ENCODE measurements at places on chromosomes 6 and 20.

DNA sequence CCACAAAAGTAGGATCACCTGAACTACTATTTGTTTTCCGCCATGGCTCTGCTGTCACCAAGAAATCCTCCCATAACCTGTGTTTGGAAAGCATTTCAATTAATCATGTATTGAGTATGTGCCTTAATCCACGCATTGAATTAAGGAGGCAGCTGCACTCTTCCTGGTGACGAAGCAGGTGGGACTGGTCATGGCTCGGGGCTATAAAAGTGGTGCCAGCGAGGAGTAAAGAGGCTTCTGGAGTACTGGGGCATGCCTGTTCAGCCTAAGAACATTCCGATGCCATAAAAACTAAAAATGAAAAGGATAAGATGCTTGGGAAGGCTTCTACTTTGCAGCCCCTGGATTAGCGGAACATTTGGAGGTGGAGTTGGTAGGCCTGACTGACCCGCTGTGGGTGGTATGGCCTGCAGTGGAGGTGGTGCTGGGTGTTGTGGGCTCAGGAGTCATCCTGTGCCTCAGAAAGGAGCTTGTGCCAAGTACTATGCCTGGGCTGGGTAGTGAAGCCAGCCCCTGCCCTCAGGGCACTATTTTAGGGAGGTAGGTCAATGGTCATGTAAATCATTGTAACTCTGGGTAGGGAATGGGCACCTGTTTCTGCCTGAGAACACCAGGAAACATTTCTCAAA is 110.5 kb downstream of the B3GAT2 start:
- peak; percentile 30 for DNase-seq

- DNase-seq: no peak
Measured at GRCh38 chr6:20936949-20937348, 402.7 kb downstream of the CDKAL1 start.

GRCh38 chr6:26411751-26412150 is 9.7 kb downstream of the BTN3A1 start:
- DNase-seq: no peak

DNA sequence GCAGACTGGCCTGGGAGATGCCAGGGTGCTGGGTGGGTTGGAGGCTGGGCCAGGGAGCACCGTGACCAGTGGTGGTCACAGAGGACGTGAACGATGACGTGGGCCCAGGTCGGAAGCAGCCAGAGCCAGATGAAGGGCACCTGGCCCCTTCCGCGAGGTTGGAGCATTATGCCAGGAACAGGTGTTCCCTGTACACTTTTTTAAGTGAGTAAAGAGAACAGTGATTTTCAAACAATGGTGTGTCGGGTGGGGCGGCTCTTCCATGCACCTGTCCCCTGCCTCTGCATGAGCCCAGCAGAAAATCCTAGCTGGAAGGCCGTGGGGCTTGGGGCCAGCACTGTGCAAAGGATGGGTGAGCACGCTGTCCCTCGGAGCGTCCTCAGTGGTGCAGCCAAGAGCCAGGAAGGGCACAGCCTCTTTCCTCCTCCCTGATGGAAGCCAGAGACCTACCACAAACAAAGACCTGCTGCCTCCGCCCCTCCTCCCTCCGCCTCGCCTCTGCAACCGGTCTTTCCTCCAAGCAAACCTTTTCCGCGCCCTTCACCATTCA is 350.5 kb downstream of the ZFAND3 start:
- no peak for DNase-seq

DNA sequence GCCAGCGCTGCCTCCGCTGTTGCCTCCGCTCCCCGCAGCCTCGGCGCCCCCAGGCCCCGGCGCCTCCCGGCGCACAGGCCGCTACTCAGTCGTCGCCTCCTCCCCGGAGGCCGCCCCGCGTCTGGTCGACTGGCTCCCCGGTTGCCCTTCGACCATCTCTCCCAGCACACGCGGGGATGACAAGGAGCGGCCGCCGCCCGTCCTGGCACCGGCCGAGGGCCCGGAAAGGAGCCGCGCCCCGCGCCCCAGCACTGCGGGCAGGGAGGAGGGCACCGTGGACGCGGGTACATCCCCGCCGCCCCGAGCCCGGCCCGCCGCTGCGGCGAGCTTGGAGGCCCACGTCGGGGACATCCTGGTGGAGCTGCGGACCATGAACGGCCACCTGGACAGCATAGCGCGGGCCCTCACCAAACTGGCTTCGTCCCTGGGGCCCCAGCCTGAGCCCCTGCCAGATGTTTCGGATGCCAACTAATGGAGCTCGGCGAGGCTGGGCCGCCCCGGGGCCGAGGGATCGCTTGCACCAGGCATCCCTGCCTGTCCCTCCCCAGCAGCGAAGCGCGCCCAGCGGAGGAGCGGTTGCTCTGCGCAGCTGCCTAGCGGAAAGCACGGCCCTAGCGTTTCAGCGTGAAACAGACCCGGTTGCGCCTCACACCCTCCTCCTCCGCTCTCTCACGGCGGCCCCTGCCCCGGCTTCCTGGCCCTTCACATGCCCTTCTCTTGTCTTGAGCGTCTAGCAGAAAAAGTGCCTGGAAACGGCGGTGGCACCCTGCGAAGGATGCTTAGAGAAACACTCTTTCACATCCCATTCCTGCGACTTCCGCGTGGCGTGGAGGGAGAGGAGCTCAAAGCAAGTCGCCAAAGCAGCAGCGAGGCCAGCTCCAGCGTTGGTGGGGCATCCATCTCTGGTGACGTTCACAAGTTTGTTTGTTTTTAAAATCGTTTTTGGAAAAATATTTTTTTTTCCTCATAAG is 285.8 kb upstream of the SUPT3H start:
- DNase-seq: no peak

DNA sequence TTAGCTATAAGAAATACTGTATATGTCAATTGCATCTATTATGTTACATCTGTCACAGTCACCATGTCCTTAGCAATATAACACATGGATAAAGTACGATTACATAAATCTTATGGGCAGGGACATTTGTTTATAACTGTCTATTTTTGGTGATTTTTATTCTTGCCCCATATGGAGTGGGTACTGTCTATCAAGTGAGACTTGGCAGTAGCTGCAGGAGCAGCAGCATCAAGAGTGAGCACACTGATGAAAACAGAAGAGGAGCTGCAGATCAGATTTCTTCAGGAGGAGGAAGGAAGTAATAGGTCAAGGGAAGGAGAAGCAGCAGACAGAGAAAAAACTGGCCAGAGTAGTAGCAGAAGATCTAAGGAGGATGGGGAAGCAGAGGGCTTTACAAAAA is 516.7 kb downstream of the C6orf118 start:
- no peak for DNase-seq

- DNase-seq: peak; percentile 24
Measured at GRCh38 chr20:5557123-5557522, 193.1 kb upstream of the SHLD1 start.

DNA sequence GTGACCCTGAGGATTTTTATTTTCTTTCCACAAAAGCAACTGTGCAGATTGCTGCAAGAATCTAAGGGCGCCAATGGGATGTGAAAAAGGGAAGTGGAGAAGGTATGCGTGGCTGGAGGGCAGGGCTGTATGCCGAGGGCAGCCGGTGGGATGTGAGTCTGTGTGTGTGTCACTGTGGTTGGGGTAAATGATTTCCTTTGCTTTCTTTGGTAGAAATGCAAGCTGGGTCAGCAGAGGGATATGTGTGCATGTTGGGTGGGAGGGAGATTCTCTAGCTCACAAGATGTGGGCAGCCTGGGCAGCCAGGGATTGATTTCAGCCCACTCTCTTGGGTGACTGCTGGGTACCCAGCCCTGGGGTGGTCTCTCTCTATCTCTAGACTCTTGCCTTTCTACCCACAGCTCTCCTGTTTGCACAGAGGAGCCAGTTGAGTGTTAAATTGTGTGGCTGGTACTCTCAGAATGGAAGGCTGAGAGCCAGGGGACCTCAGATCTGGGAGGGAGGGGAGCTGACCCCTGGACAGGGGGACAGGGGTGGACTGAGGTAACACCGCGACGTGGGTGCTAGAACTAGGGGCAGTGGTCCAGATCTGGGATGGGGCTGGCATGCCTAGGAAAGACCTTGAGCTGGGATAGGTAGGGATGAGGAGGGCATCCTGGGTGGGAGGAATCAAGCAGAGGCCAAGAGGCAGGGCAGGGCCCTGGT is 136.8 kb upstream of the RNF24 start:
- no peak for DNase-seq

DNA sequence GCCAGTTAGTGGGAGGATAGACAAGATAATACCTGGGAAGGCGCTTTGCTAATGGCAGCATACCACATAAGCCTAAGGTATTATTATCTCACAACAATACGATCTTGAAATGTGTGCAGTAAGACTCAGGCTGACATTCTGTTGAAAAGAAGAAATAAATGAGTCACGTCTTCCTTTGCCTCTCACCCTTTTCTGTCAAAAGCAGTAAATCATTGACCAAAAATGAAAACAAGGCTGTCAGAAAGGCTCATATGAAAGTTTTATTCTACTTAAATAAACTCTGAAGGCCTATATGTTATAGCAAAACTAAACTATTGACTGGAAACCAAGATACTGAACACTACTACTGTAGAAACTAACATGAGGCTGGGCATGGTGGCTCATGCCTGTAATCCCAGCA is 43.1 kb upstream of the IL20RA start:
- no peak for DNase-seq

- DNase-seq: no peak
Measured at GRCh38 chr6:30684386-30685156, 1.9 kb downstream of the PPP1R18 start.

DNA sequence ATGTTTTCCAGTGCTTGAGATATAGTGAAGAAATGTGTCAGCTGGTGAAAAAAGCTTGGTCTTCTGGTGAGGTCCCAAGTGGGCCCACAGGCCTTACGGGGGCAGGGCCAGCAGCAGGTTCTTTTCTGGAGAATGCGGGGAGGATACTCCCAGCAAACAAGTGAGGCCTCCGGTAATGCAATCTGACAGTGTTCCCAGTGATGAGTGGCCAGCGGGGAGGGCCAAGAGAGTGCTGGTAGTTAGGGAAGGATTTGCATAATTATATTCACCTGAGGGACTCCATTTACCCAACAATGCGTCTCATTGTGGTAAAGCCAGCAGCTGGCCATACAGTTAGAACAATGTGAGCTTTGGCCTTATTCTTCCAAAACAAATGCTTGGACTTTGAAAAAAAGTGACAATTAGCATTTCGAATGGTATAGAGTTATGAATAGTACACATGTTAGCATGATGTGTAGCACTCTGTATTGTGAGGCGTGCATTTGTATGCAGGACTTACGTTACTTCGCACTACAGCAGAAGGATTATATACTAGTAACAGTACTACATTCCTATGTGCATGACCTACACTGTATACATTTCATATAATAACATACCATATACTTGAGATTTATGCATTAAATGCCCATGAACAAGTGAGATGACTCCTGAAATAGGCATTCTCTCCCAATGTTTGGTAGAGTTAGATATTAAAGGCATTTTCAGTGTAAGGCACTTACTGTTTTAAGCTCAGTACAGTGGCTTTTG is 69.8 kb downstream of the MYB start:
- DNase-seq: no peak

DNA sequence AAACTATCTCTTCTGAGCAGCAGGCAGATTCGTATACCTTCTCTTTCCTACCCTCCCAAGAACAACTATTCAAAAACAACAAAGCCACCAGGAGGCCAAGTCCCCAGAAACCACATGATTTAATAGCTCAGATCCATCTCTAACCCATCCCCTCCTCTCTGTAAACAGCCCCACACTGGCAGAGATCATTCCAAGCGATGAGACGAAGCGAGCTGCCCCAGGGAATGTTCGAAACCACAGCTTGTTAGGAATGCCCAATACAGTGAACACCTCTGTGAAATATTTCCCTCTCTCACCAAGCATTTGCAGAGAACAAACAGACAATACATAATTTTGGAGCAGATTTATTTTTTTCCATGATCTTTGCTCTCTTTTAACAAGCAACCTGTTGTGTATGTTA is 231.8 kb downstream of the SOD2 start:
- no peak for DNase-seq

GRCh38 chr6:11918739-11919605 is 93.1 kb upstream of the HIVEP1 start:
- DNase-seq: no peak

- DNase-seq: no peak
Measured at GRCh38 chr6:137783710-137784109, 83.3 kb upstream of the TNFAIP3 start.

DNA sequence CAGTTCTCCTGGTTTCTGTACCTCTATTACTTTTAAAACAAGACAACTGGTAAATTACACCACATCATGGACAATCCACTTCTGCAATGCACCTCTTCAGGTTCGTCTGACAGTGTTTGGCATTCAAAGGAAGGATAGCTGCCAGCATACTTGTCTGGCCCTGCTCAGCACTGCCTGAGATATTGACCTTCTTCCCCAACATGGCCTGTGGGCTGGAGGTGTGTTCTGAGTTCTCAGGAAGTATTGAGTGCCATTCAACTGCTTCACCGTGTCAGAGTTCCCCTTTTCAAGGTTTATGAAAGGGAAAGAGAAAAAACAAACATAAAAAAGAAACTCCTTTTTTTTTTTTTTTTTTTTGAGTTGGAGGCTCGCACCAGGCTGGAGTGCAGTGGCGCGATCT is 267.9 kb upstream of the SASH1 start:
- DNase-seq: no peak

DNA sequence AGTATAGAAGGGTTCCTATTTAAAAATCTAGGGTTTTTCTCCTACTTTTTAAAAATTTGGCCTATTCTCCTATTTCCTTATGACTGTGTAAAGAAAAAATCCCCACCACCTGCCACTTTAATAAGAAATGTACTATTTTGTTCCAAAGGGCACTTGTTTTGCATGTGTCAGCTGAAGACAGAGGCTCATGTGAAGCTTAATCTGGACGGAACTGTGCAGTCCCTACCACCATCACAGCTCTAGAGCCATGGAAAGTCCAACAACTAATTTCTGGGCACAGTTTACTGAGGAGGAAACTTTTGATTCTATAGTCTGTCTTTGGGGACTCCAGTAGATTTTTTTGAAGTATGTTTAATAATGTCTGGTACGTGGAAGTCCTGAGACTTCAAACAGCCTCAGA is 60.0 kb upstream of the AHI1 start:
- no peak for DNase-seq

DNA sequence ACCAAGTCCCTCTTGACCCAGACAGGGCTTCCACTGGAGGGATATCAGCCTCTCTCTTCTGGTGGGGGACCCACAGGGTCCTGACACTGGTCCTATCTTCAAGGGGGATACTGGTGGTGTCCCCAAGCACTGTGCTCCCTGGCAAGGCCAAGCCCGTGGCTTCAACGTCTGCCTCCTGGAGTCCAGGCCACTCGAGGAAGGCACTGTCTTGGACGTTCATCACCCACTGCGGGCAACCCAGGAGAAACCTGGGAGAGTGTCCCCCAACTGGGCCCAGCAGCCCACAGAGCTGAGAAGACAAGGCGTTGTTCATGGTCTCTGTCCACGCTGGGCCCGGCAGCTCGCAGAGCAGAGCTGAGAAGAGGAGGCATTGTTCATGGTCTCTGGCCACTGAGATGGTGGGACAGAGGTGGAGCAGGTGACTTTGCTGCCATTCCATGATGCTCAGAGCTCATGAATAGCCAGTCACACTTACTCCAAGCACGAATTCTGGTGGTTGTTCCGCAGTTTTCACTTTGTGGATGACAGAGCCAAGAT is 37.5 kb upstream of the FRMD1 start:
- DNase-seq: no peak

Measured in NCI-H524 (cell line).